ENCODE measurements at places on chromosomes 3 and 15.

DNA sequence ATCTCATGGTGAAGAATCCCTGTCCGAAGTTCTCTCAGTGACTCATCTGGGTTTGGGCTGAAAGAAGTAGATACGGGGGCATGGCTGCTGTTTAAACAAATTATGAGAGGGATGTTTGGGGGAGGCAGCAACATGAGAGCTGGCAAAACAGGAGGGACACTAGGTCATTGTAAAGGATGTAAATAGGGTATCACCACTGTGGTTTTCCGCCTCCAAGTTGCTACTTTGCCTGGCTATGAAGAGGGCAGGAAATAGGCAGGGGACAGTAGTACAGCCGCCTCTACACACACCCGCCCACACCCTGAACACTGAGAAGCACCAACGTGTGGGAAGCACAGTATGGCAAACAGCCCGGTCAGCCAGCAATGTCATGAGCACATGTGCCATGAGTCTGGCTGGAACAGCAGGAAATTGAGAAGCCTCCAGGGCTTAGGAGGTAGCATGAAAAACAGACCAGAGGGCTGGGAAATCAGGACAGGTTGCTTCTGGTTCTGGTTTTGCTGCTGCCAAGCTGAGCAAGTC is 17.1 kb downstream of the HEXA start:
- DNase-seq: no peak

- DNase-seq: no peak
These were observed 43.0 kb downstream of the FBN1 start for GRCh38 chr15:48602358-48603122.

DNA sequence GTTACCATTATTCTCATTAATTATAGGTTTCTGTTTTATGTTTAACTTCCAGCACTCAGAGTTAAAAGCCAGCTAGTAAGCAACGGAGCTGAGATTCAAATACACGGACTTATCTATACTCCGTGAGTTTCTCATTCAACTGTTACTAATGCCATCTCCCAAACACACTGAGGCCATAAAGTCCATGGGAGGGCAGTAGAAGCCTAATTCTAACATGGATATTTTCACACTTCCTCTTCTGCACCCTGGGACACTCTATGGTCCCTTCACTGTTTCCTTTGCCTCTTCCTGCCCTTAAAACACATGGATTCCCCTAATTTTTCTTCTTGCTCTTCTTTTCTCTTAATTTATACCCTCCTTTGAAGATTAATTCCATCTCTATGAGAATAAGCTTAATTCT is 245.0 kb downstream of the KLF13 start:
- no peak for DNase-seq

DNA sequence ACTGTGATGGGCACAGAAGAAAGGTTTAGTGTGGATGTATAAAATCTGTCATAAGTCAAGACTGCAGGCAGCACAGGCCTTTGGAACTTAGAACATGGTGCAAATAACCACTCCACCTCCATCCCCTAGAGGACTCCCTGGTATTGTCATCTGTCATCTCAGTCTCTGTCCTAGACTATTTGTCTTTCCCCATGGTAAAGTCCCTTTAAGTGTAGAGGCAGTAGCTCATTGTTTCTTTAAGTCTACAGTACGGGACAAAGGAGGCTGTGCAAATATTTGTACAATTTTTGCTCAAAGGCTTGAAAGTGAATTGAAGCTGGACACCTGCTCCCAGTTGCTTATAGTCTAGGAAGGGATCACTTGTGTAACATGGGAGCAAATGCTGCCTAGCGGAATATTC is 3.2 kb upstream of the PXYLP1 start:
- DNase-seq: no peak

DNA sequence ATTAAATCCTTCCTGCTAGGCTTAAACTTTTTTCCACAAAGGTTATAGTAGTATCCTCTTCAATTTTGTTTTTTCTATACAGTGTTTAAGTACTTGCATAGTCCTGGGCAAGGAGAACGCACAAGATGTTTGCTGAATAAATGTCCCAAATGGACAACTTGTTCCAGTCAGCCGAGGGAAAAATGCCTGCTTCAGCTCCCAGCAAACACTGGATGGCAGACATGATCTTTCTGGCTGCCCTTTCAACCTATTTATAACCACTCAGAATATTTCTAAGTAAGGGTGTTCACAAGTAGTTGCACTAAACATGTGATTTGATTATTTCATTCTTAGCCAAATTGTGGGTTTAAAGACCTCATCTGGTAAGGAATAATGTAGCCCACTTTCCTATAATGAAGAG is 29.8 kb downstream of the GNB4 start:
- DNase-seq: no peak
